ENCODE measurements at places on chromosomes 3 and 15.

GRCh38 chr3:194745422-194746184, 59.9 kb downstream of the FAM43A start:
- DNase-seq, result no peak

DNA sequence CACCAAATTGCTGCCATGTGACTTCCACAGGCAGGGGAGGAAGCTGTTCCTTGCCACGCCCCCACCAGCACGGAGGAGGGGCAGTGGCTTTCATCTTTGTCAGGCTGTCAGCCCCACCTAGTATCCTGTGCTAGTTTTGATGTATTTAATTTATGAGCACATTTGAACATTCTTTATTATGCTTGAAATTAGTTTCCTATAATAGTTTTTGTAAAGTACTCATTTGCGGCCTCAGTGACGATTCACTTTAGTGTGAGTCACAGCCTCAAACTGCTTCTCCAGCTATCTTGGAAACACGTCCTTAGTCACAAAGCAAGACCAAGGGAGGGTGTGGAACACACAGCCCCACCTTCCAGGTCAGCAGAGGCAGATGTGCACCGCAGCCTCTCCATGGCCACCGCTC, 239.9 kb upstream of the ATP10A start:
- no peak for DNase-seq

DNA sequence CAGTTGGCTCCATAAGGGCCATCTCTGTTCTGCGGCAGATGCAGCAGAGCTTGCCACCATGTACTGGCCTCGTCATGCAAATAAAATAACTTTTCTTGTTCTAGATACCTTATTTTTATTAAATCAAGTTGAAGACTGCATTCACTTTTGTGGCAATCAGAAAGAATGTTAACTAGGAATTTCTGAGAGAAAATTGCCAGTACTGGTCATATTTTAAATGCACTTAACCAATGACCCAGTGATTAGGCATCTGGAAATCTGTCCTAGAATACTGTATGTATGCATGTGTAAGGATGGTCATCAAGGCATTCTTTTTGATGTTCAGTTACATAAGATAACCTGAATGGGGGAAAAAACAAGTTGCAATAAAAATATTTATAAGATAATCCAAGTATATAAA, 34.2 kb upstream of the CSPG5 start:
- no peak for DNase-seq

DNA sequence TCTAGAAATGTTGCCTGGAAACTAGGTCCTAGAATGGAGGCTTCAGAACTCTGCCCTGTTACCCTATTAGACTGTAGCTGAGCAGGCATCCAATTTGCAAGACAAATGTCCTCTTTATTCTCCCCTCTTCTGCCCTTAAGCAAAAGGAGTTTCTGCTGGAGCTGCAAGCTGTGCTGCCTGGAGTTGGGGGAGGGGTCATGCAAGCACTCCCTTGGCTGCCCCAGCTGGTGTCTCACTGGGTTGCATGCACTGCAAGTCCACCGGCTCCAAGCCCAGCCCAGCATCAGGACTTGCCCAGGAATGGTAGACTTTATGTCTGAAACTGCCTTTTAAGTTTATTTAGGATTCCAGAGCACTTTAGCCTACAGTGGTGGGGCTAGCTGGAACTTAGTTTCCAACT, 15.7 kb upstream of the RBP2 start:
- no peak for DNase-seq

GRCh38 chr3:10292505-10293419, at the start of gene GHRL:
GHRL (minus strand) TSS chr3:10292947; CDS start chr3:10290180, 2,767 bp downstream.
- DNase-seq, result no peak

DNA sequence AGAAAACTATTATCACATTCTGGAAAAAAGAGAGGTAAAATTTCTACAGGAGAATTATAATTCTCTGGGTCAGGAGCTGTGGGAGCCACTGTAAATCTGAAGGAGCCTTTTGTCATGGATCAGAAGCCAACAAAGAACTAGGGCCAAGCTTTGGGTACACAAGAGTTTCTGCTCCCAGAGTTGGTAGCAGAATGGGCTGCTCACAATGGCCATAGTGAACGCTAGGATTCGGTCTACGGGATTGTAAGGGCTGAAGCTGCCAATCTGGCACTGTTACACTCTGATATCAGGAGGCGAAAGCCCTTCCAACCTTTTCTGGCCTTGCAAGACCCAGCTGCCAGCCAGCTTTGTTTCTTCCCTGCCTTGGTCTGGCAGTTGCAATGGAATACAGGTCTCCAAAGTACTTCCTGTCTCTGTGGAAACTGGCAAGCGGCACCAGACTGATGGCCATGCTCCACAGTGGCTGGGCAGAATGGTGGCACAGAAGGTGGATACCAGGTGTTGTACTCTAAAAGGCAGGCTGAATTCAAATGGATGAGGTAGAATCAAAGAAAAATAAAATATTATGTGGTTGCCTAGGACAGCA, 831.7 kb downstream of the CADM2 start:
- DNase-seq, result no peak

GRCh38 chr15:81562986-81563385, 189.0 kb upstream of the TMC3 start:
- DNase-seq, result no peak

GRCh38 chr3:120429921-120430361, 20.9 kb downstream of the FSTL1 start:
- DNase-seq, result no peak

DNA sequence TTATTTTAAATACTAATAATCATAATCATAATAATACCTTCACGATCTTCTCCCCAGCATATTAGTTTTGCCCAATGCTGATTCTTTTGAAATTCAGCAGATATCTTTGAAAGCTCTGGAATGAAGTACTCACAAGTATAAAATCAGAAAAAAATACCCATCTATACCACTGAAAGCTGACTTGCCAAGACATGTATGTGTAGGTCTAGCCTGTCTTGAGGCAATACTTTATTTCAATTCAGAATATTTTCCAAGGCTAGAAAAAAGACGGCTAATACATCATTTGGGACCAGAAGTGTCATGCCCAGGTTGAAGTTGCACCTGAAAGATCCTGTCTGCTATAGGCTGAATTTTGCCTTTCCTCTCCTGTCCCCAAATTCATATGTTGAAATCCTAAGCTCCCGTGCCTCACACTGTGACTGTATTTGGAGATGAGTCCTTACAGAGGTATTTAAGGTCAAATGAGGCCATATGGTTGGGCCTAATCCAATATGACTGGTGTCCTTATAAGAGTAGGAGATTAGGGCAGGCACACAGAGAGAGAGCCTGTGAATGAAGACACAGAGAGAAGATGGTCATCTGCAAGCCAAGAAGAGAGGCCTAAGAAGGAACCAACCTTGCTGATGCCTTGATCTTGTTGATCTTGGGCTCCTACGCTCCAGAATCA, 255.9 kb upstream of the CMC1 start:
- DNase-seq, result no peak

- DNase-seq, result no peak
Observed at GRCh38 chr15:89125088-89125826, 37.0 kb downstream of the ABHD2 start.

GRCh38 chr15:68325726-68326125, 48.2 kb downstream of the FEM1B start:
- DNase-seq, result no peak

DNA sequence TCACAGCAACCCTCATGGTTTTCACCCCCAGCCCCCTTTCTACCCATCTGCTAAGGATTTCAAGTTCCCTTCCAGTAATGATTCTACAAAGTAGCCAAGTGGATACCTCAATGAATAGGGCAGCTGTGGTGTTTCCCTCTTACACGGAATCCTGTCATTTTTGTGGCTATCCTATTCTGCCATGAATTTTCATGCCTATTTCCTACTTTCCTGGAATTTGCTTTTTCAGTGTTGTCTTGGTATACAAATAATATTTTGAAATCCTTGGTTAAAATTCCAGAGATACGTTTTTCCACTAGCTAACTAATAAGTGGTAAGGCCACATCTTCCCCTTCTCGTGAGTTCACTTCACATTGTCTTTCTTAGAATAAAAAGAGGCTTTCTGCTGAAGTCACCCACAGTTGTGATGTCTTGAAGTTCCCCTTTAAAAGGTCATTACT, 7.5 kb downstream of the ADPRH start:
- no peak for DNase-seq

GRCh38 chr3:62700357-62700756, 174.9 kb downstream of the CADPS start:
- no peak for DNase-seq

DNA sequence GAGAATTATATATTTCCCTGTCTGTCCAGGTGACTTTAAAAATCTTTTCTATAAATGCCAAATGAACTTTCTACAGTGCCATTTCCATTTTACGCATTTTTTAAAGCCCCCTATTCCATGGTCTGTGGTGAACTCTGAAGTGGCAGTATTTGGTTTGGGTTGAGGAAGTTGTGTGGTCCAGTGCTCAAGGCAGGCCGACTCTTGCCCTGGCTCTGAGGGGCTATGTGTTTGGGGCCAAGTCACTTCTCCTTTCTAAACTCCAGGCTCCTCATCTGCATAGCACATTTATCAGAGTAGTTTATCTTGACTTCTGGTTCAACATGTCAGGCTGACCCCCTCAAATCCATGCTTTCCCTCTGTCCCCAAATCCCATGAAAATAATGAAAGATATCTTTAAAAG, 14.1 kb downstream of the TTC21A start:
- no peak for DNase-seq

DNA sequence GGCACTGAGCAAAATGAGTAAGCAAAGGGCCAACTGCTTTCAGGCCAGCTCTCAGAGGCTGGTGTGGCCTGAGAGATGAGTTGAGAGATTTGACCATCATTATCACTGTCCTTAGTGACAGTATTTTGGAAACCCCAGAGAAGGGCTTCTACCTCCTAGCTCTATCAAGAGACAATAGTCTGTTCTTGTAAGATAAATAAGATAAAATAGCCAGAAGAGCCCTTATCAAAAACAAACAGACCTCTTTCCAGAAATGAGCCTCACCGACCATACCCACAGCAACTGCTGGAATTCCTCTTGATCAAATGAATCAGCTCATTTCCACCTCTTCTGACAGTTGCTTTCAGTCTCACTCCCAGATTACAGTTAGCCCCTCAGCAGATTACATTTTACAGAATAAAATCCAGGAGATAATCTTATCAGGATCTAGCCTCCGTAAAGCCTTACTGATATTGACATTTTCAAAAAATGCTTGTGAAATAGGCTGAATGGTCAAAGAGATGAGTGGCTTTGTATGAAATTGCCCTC, 4.5 kb downstream of the HDC start:
- DNase-seq, result no peak

DNA sequence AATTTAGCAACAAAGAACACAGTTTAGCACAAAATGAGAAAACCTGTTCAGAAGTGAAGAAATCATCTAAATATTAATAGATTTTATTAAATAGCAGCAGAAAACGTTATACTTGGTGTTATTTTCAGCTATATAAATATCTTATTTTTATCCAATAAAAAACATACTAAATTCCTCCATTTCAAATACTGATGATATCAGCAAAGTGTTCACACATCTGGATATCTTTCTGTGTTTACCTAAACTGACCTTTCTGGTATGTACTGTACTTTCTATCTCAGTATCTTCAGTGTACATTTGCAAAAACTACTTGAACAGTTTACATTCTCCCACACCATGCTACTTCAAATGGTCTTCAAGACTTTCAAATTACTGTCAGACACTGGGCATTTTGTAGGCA, 179.9 kb downstream of the ZBTB20 start:
- no peak for DNase-seq

DNA sequence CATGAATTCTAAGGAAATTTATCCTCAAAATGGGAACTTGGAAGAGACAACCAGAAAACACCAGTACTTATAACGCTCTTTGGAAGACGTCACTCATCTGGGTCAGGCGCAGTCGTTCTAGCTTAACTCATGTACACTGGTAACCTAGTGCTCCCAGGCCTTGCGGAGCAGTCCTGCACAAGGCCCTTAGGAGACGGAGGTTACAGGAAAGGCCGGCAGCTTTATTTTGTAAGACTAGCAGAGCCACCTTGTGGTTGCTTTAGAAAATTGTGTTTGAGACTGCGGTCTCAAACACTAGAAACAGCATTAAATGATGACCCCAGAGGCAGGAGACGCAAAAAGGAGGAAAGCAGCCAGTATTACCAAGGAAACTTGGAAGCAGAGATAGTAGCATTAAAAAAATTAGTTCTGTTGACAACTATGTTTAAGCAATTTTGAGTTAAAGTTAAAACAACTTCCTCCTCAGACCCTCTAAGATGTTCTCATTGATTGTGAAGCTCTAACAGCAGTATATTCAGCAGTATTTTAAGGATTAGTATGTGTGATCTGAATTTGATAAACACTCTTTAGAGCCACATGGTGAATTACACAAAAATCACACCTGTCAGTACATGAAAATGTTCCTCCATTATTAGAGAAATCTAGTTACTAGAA, 141.9 kb upstream of the C2CD4B start:
- DNase-seq, result no peak

GRCh38 chr15:98999233-98999632, 8.4 kb downstream of the PGPEP1L start:
- no peak for DNase-seq

DNA sequence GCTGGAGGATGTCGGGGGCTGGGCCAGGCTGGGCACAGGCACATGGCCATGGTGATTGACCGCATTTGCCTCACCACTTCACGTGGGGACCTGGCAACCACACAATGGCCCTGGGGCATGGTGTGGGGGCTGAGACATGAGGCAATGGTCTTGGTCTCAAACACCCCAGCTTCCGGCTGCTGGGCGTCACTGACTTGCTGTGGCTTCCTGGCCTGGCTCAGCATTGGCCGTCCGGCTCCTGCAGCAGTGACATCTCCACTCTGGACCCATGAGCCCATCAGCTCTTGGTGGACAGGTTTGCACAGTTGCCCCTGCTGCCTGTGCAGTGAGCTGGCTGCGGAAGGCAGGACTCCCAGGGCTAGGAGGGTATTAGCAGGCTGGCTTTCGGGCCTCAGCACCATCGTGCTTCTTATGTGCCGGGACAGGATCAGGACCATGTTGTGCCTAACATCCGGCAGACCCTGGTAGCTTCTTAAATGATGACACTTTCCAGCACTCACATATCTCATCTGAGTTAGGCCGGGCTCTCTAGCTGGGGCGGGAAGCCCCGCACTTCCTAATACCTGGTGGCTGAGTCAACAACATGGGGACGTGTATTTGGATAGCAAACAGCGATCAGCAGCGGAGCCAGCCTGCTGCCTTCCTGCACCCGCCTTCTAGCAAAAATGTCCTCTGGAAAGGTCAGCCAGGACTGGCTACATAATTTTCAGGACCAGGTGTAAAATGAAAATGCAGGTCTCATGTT, 34.1 kb downstream of the ZNF710 start:
- no peak for DNase-seq

DNA sequence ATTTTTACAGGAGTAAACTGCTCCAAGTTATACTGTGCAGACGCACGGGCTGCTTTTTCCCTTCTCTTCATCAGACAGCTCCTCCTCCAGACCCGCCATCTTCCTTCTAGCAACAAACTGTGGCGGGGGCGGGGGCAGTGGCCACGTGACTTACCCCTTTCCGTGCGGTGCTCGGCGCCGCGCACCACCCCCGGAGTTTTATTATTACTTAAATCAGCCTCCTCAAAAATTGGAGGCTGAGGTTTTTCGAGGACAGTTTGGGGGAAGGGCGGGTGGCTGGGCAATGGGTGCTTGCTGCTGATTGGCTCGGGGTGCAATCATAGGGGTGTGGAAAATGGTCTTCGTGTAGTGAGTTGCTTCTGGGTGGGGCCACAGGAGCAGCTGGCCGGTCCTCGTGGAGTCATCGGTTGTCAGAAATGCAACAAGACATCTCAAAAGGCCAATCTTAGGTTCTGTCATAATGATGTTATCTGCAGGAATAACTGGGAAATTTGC, 77.1 kb upstream of the MFGE8 start:
- DNase-seq, result no peak

- no peak for DNase-seq
Observed at GRCh38 chr3:24161841-24162240, 216.8 kb downstream of the NR1D2 start.

GRCh38 chr15:68298336-68298735, 20.8 kb downstream of the FEM1B start:
- no peak for DNase-seq

GRCh38 chr15:49282366-49282765, 112.3 kb downstream of the GALK2 start:
- DNase-seq, result no peak
